Fibroblast of the aortic adventitia (primary cell): ENCODE measurements at places on chromosomes 4 and X. TPM values are rescaled to one million over a fixed set of nuclear protein-coding genes. Genes with fewer than 3 reads are reported as not detected.

The GAGE12F gene
- not detected in 2 replicates for total RNA-seq

The CXorf49B gene
- not detected in 2 replicates for total RNA-seq

The SPIN3 gene
- 10.0 TPM in 2 replicates for total RNA-seq

The GYPE gene
- total RNA-seq = 3.1 TPM in 1 of 2 replicates, not detected in the other

The PLAC8 gene
- total RNA-seq = 0.36 and 1.1 TPM in 2 replicates

The FGFR3 gene
- 0.33 and 0.45 TPM in 2 replicates for total RNA-seq

The SLC4A4 gene
- 2.1 and 2.4 TPM in 2 replicates for total RNA-seq

The TLR7 gene
- not detected in 2 replicates for total RNA-seq

The COX7B2 gene
- not detected in 2 replicates for total RNA-seq

The SMIM10L2A gene
- total RNA-seq = 0.09 and 0.33 TPM in 2 replicates

The DCAF4L1 gene
- total RNA-seq = 0.09 and 0.25 TPM in 2 replicates

The CLGN gene
- total RNA-seq = 4.1 and 19.3 TPM in 2 replicates

The RHOH gene
- not detected in 2 replicates for total RNA-seq

The HSFX4 gene
- not detected in 2 replicates for total RNA-seq

- DNase-seq = no peak
Measured at GRCh38 chr4:126856906-126857305, 775.9 kb upstream of the INTU start.

GRCh38 chrX:23493941-23494374 lies 159.3 kb downstream of the PTCHD1 start:
- DNase-seq = no peak

GRCh38 chrX:103889216-103889615 lies 57.2 kb upstream of the RAB9B start:
- DNase-seq = peak; percentile 12

- DNase-seq = peak; percentile 98
Measured at GRCh38 chr4:142743121-142743825, 102.8 kb downstream of the INPP4B start.

- DNase-seq = no peak
Measured at GRCh38 chr4:78250500-78250899, 193.4 kb downstream of the FRAS1 start.

GRCh38 chr4:154560824-154561231 lies 2.0 kb upstream of the FGB start:
- DNase-seq = peak; percentile 49

DNA sequence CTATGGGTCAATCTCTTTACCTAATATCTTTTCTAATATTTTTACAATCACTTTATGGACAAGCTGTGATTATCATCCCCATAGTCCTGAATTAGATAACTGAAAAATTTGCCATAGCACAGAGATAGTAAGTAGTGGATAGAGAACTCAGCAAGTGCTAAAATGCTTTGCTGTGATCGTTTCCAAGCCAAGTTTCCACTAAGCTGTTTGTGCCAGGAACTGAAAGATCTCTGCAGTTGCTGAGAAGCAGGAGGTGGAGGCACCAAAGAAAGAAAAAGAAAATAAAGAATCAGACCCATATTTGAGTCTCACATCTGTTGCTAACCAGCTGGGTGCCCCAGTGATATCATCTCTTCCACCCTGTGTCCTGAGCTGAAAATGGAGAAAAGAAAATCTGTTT lies 605.6 kb upstream of the BOD1L1 start:
- DNase-seq = peak; percentile 6

GRCh38 chr4:184911310-184911709 lies 85.5 kb upstream of the ACSL1 start:
- DNase-seq = peak; percentile 51

GRCh38 chr4:139740531-139741041 lies 75.0 kb downstream of the MGST2 start:
- DNase-seq = peak; percentile 96

- no peak for DNase-seq
Measured at GRCh38 chr4:154035341-154035740, 246.5 kb upstream of the SFRP2 start.

DNA sequence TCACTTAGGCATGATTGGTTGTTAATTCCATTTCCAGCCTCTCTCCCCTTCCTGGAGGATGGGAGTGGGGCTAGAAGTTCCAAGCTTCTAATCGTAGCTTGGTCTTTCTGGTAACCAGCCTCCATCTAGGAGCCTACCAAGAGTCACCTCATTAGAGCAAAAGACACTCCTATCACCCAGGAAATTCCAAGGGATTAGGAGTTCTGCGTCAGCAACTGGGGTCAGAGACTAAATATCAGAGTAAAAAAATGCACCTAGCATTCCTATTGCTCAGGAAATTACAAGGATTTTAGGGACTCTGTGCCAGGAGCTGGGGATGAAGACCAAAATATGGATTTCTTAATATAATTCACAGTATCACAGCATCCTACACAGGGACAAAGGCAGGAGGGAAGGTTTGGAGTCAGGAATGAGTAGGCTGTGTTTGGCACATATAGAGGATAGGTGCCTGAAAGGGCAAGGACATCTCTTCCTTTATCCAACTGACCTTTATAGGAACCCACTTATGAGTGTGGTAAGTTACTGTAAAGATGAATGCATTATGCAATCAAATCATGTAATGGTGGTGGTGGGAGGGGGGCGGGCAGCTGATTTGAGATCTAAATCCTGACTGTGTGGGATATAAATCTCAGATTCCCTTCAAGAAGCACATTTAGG lies 30.5 kb upstream of the LIMCH1 start:
- peak; percentile 51 for DNase-seq

DNA sequence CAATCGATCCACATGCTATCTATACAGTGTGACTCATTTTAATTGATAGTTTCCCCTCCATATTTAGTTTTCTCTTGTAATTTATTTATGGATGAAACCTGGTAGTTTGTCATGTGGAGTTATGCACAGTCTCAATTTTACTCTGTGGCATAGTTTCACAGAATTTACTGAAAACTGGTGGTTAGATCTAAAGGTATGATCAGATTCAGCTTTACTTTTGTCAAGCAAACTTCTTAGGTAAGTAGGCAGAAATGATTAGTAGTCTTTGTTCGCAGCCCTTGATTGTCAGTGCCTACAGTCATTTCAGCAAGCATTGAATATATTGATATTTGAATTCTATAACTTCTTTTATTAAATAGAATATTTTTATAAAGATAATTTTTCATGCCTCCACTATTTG lies 2.5 kb downstream of the ADD1 start:
- DNase-seq = no peak

DNA sequence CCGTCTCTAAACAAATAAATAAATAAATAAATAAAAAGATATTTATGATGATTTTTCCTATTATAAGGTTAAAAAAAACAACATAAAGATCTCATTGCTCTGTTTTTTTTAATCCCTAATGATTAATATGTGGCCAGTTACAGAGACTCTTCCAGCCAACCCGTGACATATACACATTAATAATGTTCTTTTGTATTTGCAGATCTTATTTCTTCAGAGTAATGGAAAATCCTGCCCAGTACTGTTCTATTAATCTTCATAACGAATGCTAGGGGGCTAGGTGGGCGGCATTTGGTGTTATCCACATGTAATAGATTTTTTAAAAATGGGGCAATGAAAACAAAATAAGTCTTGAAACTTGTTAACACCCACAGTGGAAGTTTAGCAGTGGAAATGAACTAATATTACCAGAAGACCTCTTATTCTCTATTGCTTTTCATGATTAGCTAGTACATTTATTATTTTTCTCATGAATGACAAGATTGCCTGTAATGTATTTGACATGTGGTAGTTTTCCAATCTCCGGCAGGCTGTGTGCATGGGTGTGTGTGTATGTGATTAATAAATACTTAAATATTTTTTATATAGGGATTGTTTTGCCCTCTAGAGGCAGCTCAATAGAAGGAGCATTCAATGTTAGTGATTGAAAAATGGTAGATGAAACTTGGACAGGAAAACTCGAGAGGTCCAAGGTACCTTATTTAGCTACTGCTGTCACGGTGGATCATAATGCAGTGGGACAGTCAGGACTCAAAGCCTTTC lies 457.4 kb downstream of the IL1RAPL1 start:
- peak; percentile 40 for DNase-seq

GRCh38 chr4:139492429-139492828 lies 38.5 kb downstream of the RAB33B start:
- no peak for DNase-seq

DNA sequence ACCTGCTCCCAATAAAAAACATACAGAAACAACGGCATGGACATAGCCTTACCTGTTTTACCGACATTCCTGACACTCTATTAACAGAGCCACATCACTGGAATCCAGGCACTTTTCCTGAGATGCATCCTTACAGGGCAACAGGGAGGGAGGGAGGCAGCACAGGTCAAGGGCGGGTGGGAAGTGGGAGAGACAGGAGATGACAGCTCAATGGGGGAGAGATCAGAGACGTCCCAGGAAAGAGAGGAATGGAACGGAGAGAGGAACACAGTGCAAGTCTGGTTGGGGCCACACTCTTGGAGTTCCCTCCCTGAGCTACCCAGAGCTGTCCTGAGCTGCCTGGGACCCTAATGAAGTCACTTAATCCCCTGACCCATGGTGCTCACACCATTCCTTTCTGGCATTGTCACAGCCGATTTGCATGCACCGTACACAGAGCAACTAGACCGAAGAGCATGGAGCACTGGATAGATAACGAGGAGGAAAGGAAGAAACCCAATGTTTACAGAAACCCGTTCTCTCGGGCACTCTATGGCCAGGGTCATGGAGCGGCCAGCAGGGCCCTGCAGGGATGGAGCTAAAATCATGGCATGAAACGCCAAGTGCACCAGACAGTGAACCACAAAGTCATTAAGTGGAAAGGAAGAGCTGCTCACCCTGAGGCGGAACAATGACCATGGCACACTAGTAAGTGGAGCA lies 93.1 kb downstream of the NSUN7 start:
- no peak for DNase-seq

GRCh38 chr4:95023110-95023509 lies 265.4 kb downstream of the BMPR1B start:
- DNase-seq = peak; percentile 7

DNA sequence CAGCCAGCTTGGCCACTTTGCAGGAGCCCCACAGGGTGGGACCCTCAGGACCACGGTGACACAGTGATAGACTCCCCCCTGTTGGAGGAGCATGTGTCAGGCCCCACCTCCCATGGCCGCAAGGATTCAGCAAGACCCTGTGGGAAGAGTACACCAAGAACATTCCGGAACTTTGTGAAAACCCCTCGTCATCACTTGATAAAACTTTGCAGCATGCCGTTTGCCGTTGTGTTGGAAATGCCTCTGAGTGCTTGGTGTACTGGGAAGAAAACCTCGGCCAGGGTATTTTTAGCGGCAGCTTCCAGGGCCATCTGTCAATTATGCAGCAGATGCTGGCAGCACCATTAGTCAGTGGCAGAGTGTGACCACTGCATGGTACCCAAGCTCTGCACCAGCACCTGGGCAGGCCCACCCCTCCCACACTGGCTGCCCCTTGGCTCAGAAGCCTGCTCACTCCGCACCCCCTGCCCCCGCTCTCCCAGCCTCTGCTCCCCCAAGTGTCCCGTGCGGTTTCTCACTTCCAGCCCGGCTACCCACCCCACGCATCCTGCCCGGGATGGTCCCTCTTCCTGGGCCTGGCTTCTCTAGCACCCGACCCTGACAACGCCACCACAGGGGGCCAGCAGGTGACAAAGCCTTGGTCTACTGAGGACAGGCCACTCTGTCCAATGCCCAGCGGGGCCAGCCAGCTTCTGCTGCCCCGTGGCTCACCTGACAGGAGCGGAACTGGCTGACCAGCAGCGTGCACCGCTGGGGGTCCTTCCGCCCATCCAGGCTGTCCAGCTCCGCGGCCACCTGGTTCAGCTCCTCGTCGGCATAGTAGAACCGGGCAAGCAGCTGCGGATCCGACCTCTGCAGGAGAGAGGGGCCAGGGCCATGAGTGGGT lies 65.0 kb downstream of the ZFYVE28 start:
- peak; percentile 36 for DNase-seq

DNA sequence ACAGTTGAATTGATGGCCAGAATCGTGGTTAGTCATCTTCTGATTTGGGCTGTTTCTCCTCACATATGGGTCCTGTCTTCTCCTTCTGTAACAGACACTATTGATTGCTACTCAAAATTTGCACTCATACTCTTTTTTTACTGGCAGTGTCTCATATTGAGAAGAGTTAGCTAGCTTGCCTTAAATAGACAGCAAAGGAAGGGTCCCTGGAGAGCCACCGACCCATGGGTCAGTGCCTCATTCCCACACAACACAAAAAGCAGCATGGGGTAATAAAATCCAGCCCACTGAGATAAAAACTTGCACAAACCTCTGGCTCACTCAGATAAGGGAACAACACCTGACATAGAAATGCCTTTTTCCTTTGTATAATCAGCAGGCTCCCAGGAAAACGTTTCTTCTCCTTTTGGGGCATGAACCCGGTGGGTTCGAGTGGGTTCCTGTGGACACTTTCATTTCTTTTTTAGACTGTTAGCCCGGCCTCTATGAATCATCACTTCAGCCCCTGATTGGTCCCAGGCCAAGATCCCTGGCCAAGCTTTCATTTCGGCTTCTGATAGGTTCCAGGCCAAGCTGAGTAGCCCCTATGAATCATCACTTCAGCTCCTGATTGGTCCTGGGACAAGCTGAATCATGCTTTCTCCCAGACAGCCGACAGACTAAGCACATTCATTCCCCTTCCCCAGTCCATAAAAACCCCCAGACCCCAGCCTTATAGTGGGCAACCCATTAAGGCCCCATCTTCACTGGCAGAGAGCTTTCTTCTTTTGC lies 408.1 kb downstream of the DCAF12L2 start:
- peak; percentile 2 for DNase-seq
